NCI-H1417 (cell line): ENCODE measurements at places on chromosomes 13 and 19.
A peak's percentile ranks its signal among the peaks of the same experiment; 100 is the strongest.

DNA sequence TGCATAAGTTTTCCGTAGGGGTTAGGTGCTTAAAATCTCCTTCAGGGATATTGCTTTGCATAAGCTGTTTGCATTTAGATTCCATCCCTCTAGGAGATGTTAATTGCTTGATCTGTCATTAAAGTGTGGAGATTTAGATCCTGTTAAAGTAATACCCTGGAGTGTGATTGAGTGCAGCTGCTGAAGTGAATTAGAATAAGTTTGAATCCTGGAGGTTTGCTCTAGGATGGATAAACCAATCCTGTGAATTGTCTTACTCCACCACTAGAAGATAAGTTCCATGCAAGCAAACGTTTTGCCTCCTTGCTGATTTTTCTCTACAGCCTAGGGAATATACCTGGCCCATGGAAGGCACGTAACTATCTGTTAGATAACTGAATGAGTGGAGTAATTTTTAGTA, 1487.2 kb upstream of the PRR20A start:
- peak; percentile 17 for DNase-seq

- no peak for DNase-seq
Observed at GRCh38 chr13:65606622-65607021, 1623.5 kb downstream of the PCDH9 start.

DNA sequence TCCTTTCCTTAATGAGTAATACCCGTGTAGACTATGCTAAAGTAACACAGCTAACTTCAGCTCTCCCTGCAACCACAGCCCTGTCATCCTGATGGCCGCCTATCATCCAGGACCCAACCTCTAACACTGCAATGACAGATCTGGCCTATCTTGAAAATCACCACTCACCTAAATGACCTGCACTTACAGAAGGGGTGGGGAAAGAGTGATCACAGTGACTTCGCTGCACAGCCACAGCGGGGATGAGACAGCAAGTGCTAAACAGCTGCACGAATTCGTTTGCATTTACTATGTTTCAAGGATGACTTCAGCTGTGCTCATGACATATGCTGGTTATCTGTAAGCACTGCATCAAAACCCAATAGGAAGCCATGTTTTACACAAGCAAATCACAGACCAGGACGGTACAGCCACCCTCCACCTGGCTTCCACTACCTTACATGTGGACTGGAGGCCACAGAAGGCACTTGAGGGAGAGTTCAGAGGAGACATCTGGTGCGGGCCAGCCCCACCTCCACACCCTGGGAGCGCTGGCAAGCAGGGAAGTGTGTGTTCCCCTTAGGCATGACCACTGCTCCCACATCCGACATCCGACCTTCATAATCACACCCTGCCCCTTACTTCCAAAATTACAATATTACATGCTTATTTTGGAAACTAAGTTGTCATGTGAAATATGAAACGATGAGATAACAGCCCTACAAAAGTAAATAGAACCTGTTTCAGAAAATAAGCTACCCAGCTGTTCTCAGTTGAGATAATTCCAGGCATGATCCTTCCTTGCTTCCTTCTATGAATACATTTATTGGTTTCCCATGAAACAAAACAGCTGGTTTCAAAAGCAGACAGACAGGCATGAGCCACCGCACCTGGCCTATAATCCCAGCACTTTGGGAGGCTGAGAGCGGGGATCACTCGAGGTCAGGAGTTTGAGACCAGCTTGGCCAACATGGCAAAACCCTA, 95.7 kb downstream of the STK24 start:
- peak; percentile 59 for DNase-seq

DNA sequence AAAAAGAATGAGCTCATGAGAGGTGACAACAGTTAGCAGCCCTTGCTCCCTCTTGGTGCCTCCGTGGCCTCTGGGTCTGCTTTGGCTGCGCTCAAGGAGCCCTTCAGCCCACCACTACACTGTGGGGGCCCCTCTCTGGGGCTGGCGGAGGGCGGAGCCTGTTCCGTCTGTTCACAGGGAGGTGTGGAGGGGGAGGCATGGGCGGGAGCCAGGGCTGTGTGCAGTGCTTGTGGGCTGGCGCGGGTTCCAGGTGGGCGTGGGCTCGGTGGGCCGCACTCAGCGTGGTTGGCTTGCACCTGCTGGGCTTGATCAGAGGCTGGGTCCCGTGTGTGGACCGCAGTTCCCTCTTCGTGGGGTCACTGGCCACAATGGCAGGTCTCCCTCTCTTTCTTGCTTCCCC, 953.4 kb upstream of the PRR20A start:
- no peak for DNase-seq

- DNase-seq = peak; percentile 39
Observed at GRCh38 chr13:98752467-98753290, at the start of gene SLC15A1. TSS of gene SLC15A1 (minus strand) at chr13:98752672. CDS start at chr13:98752598, 74 bp downstream.

DNA sequence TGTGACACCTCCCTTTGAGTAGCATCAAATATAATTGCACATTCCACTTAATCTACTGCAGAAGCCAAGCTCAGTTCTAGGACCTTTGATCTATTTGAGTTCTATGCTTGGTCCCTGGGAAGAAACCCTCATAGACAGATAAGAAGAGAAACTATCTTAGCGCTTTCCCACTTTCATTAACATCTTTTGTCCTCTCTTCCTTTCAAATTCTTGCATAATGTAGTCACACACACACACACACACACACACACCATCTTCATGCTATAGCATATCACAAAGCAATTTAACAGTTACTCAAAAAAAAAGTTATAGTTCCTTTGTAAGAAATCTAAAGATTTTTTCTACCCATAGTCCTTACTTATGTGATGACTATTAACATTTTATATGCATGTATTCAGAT, 735.9 kb upstream of the PCDH9 start:
- DNase-seq = no peak

DNA sequence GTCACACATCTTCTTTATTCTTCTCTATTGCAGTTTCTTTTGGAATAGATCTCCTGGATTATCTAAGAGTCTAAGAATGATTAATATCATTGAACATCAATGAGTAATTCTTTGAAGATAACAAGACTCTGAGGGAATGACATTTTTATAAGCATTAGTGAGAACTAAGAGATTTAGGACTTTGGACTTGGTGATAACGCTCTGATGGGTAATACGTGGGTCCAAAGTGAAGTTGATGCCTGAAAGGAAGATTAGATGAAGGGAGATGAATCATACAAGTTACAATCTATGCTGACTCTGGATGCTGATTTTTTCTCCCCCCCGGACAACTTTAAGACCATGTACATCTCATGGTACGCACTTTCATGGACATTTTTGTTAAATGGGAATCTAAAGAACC, 364.5 kb downstream of the GPC5 start:
- DNase-seq = no peak

GRCh38 chr13:48603375-48603774, 50.4 kb upstream of the CYSLTR2 start:
- DNase-seq = no peak

DNA sequence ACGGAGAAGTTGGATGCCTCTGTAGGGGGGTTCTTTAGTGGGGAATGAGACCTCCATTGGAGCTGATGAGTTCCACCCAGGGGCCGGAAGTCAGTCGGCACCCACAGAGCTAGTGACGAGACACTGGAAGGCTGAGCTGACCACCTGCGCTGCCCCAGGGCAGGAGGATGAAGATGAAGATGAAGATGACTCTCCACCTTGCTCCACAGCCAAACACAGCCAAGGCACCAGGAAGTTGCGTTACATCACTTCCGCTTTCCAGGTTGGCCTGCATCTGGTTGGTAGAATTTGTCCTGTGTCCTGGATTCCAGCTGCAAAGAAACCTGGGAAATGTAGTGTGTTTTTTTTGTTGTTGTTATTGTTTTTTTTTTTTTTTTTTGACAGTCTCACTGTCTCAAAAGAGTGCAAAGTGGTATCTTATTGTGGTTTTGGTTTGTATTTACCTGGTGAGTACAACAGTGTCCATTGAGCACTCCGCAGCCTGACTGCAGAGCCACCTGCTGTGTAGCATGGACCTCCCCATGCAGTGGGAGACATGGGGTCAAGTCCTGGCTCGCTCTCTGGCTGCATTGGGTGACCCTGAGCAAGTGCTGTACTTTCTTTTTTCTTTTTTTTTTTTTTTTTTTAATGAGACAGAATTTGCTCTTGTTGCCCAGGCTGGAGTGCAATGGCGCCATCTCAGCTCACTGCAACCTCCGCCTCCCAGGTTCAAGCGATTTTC, 1.9 kb downstream of the TBC1D17 start:
- no peak for DNase-seq

- no peak for DNase-seq
Observed at GRCh38 chr13:47796816-47797215, 204.3 kb downstream of the SUCLA2 start.

- DNase-seq = no peak
Observed at GRCh38 chr13:42602906-42603305, 29.0 kb downstream of the TNFSF11 start.

- no peak for DNase-seq
Observed at GRCh38 chr13:107582171-107582570, 633.2 kb downstream of the LIG4 start.

DNA sequence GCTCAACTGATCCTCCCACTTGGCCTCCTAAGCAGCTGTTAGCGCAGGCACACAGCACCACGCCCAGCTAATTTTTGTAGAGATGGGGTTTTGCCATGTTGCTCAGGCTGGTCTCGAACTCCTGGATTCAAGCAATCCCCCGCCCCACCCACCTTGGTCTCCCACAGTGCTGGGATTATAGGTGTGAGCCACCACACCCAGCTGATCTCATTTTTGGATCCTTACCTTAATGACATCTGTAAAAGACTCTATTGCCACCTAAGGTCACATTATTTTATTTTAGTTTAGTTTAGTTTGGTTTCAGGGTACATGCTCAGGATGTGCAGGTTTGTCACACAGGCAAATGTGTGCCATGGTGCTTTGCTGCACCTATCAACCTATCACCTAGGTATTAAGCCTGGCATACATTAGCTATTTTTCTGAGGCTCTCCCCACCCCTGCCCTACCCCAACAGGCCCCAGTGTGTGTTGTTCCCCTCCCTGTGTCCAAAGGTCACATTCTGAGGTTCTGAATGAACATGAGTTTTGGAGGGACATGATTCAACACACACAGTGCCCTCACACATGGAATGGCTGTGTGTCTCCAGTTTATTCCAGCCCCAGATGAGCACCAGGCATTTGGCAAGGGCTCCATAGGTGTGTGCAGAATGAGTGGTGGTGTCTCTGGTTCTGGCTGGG, 1.3 kb downstream of the OR10H5 start:
- DNase-seq = no peak

GRCh38 chr13:97431171-97431764, 2.7 kb upstream of the RAP2A start:
- DNase-seq = no peak

GRCh38 chr19:50510121-50510670, 795 bp downstream of the JOSD2 start:
- no peak for DNase-seq

DNA sequence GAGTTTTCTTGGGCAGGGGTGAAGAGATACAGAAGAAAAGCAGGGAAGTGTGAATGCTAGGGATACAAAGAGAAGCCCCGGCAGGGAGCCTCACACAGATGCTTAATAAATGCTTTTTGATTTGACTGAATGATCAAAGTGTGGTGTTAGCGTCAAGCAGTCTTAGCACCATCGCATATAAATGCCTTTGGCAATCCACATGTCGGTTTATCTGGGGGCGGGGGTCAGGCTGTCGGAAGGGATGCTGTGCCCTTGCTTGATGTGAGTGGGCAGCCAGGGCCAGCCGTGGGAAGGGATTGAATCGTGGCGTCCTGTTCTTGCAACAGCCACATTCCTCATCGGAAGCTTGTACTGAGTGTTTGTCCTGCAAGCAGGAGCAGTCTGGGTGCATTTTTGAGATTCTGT, 173.1 kb downstream of the LACC1 start:
- DNase-seq = no peak

- no peak for DNase-seq
Observed at GRCh38 chr13:109812382-109812781, 26.0 kb upstream of the IRS2 start.

GRCh38 chr13:63999614-64000305, 2584.1 kb upstream of the PCDH20 start:
- no peak for DNase-seq

- no peak for DNase-seq
Observed at GRCh38 chr19:56806639-56807038, 33.9 kb downstream of the PEG3 start.

GRCh38 chr13:103694033-103694432, 627.8 kb upstream of the SLC10A2 start:
- DNase-seq = peak; percentile 66

DNA sequence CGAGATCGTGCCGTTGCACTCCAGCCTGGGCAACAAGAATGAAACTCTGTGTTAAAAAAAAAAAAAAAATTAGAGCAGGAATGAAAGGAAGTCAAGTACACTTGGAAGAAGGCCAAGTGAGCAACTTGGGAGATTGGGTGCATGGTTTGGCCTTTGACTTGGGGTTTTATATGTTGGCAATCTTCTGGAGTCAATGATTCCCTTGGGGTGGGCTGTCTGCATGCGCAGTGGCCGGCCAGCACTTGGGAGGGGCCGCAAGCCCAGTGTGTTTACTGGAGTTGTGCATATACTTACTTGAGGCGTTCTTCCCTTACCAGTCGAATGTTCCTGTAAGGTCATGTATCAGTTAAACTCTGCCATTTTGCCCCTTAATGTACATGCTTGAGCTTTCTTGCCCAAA, 103.9 kb downstream of the FAM216B start:
- peak; percentile 3 for DNase-seq

- no peak for DNase-seq
Observed at GRCh38 chr13:33757713-33758112, 60.2 kb upstream of the RFC3 start.

- DNase-seq = no peak
Observed at GRCh38 chr13:27338816-27339215, 68.2 kb downstream of the RASL11A start.

- DNase-seq = no peak
Observed at GRCh38 chr13:29081036-29081435, 260.9 kb downstream of the MTUS2 start.

DNA sequence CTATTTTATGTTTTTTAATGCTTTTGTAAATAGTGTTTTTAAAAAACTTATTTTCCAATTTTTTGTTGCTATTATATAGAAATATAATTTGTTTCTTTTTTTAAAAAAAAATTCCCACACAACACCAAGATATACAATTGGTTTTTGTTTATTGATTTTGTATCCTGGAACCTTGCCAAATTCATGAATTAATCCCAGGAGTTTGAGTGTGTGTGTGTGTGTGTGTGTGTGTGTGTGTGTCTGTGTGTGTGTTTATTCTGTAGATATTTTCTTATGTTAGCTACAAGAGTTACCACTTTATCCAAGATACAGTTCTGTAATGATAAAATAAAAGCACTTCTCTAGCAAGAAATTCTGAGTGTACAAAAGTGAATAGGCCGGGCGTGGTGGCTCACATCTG, 7.6 kb downstream of the TPRX1 start:
- no peak for DNase-seq

GRCh38 chr13:22372261-22372660, 701.4 kb downstream of the FGF9 start:
- no peak for DNase-seq

GRCh38 chr13:64529874-64530485, 2700.2 kb downstream of the PCDH9 start:
- DNase-seq = no peak

DNA sequence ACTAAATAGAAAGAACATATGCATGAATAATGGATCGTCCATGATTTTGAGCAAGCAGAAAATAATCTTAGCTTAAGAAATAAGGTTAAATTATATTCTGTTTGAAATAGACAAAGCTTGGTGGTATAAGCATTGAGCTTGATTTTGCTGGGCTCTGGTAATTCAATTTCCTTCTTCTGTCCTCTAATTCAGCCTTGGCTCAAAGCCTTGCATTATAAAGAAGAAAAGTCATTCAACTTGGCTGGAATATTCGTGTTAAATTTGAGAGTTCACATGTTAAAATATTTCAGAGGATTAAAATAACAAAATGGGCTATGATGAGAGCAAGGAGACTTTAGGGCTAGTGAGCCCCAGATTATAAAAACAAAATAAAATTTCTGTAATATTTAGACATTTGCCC, 415.4 kb upstream of the PCDH20 start:
- DNase-seq = no peak
